ENCODE measurements at places on chromosomes 12 and 14. TPM values are rescaled to one million over a fixed set of nuclear protein-coding genes. Genes with fewer than 3 reads are reported as not detected.

HCAR2 gene
- not detected for total RNA-seq

SDR9C7 gene
- not detected for total RNA-seq

DNA sequence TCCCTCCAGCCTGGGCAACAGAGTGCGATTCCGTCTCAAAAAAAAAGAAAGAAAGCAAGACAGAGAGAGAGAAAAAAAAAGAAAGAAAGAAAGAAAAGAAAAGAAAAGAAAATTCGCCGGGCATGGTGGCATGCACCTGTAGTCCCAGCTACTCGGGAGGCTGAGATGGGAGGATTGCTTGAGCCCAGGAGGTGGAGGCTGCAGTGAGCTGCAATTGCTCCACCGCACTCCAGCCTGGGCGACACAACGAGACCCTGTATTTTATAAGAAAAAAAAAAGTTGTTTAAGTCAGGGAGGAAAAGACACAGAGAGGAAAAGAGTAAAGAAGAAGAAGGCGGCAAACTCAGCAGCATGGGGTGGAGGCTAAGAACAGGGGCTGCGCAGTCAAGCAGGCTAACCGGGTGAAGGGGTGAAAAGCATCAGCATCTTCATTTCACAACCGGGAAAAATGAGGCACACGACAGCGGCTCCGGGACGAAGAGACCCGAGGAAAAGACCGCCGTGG, 557 bp upstream of the FICD start:
- no peak for DNase-seq

DNA sequence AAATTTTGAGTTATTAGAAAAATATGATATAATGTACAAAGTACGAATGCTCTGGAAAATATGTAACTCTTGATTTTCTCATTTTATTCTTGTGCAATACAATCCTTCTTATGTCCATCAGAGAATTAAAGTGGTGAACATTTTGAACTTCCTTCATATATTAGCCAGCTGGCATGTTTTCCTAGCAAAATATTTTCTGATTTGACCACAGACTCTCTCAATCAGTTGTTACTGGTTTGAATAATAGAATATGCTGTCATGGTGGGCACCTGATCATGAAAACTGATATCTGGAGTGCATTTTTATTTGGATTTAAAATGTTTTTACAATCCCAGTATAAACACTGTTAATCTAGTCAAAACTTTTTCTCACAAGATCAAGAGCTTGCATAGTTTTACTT, 24.2 kb downstream of the PARPBP start:
- peak; percentile 8 for DNase-seq

- DNase-seq: no peak
These were observed 107.1 kb downstream of the PLEKHA5 start for GRCh38 chr12:19236656-19237055.

- DNase-seq: peak; percentile 16
These were observed 42.8 kb downstream of the PRMT8 start for GRCh38 chr12:3533703-3534386.

GRCh38 chr12:104643093-104643818, 186.5 kb downstream of the CHST11 start:
- no peak for DNase-seq

GRCh38 chr14:61218767-61219166, 62.4 kb downstream of the TMEM30B start:
- peak; percentile 6 for DNase-seq

- peak; percentile 62 for DNase-seq
These were observed 635.5 kb downstream of the KCNH5 start for GRCh38 chr14:62409626-62410300.

DNA sequence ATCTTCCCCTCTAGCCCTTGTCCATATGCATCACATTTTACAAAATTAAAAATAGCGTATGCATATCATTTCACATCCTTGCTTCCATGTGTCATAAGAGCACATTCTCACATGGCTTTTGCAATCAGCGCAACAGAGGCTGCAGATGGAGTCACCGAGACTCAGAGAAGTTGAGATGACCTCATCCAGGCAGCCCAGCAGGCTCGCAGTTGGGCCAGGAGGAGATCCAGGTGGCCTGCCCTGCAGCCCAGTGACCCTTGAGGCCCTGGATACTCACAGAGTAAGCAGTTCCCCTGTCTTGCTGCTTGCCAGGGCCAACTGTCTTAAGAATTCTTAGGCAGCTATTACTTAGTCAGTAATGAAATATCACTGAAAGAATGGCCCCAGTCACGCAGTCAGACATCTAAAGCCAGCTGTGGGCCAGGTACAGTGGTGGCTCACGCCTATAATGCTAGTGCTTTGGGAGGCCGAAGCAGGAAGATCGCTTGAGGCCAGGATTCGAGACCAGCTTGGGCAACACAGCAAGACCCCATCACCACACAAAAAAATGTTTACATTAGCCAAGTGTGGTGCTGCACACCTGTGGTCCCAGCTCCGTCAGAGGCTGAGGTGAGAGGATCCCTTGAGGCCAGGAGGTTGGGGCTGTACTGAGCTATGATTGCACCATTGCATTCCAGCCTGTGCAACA, 9.1 kb downstream of the CAMKK2 start:
- DNase-seq: peak; percentile 38

DNA sequence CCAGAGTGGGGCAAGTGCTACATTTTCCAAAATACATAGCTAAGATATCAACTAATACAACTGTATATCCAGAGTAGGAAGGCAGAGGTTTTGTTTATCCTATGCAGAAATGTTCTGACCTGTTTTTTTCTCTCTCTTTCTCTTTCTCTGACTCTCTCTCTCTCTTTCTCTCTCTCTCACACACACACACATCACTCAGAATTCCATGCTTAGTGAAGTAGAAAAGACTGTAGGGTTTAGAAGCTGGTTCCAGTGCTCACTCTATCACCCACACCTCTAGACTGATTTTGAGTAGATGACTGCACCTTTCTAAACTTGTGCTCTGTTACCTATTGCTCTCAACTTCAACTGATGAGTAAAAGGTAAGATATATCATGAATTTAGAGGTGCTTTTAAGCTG, 356.7 kb downstream of the LRIG3 start:
- DNase-seq: no peak

- no peak for DNase-seq
These were observed 2.6 kb downstream of the MYF6 start for GRCh38 chr12:80709811-80710726.

- DNase-seq: no peak
These were observed 111.1 kb downstream of the GRIN2B start for GRCh38 chr12:13870255-13870654.
